Stomach (tissue), 19 donors: ENCODE measurements at places on chromosomes 16 and 17.

DNA sequence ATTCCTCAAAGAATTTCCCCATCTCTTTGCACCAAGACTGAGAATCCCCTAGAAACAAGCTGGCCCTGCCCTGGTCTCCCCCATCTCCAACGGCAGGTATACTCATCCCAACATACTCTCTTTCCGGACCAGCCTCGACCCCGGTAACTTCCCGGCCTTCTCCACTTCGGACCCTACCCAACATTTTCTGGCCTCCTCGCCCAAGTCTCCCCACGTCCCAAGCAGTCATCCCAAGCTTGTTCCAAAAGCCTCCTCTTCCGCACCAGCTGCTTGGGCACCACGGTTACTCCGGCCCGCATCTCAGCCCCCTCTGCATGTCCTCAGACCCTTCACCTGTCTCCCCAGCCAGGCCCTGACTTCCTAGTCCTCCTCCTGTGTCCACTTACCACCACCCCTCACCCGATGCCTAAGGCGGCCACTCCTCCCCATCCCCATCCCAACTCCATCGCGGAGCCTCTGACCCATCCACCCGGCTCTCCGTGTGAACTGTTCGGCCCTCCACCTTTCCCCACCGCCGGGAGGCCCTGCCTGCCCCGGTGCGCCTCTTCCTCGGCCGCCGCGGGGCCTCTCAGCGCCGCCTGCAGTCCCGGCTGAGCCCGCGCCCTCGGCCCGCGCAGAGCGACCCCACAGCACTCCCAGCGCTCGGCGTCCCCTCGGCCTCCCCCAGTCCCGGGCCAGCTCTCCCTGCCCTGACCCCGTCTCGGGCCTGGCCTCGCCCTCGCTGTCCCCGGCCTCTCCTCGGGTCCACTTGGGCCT lies 994 bp downstream of the PITPNA start:
- DNase-seq = peak; percentile 77

- no peak for DNase-seq
These were observed 287.6 kb downstream of the MAP2K6 start for GRCh38 chr17:69702078-69702477.

GRCh38 chr17:66317629-66318028 lies 15.2 kb downstream of the PRKCA start:
- DNase-seq = no peak

DNA sequence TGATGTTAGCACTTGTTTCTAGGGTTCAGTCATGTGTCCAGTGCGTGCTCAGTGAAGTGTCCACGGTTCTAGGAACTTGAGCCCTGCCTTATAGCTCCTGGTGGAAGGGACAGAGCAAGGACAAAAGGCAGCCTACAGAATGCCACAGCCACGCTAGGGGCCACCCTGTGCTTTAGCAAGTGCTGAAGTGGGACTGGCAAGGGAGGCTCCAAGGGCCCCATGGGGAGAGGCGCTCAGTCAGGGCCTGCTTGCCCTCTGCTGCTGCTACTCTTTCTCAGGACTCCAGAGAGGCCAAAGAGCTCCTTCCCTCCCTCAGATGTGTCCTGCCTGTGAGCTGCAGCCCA lies 6.8 kb downstream of the NT5C start:
- peak; percentile 36 for DNase-seq

- DNase-seq = no peak
These were observed 214.2 kb upstream of the GSE1 start for GRCh38 chr16:85398688-85399582.

DNA sequence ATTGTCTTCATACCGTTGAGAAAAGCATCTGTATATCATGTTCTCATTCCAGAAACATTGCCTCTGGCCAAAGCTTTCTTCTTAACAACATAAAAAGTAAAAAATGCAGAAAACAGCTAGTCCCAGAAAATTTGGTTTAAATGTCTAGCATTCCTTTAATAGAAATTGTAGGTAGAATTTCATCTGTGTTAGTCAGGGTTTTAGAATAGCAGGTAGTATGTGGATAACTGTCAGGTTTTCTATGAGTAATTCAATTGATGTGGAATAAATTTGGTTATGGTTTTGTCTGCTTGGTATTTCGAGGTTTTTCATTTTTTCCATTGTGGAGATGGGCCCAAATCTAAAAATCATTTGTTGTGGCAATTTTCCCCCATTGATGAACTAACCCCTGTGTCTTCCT lies 616.7 kb downstream of the KCNJ2 start:
- no peak for DNase-seq

DNA sequence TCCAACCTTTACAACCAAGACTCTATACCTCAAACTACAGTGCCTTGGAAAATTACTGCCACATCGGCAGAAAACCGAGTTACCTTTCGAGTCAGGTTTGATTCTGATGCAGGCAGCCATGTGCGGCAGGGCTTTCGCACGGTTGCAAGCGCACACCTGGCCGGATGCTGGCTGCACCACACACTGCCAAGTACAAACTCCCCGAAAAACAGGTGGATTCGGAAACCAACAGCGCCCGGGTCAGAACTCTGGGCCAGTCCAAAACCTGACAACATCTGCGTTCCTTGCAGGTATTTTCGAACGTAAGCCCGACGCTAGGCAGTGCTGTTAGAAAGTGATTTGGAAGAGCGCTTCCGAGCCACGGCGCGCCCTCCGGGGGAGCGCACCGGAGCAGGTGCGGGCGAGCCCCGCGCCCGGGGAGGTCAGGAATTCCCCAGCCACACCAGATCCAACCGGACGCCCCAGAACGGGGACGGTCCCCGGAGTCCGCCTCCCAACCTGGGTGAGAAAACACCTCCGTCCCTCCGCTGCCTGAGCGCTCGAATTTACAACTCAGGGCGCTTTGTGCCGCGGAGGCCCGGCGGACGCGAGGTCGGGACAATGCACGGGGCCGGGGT lies 1.2 kb downstream of the USP7 start:
- peak; percentile 50 for DNase-seq

- no peak for DNase-seq
These were observed 18.8 kb downstream of the ADORA2B start for GRCh38 chr17:15963670-15964110.

DNA sequence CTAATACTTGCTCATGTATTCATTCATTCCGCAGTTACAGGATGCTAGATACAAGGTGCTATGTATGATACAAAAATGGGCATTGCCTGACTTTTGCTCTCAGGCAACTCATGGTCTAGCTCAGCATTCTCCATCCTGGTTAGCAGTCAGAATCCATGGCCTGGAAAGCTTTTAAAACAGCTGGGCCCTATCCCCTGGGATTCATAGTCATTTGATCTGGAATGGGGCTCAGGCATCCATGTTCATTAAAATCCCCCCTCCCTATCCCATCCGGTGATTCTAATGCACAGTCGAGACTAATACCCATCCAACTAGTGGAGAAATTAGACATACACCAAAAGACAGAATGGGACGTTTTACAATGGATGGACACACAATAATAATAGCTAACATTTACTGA lies 104.1 kb upstream of the TMEM132E start:
- no peak for DNase-seq

DNA sequence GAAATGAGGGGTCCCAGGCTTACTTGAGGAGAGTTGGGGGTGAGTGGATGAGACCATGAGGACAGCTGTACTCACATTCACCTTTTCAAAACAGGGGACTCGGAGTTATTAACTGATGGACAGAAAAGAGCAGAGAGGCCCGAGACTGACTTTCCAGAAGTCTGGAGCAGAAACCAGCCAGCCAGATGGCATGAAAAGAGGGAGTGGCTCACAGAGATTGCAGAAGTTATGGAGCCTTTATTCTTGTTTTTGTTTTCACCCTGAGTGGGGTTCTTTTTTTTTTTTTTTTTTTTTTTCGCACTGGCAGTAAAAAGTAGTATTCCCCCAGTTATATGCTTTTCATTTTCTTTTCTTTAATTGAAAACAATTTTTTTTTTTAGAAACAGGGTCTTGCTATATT lies 18.9 kb downstream of the TVP23A start:
- DNase-seq = no peak
